ENCODE measurements at places on chromosomes 16 and 17. TPM values are rescaled to one million over a fixed set of nuclear protein-coding genes. Genes with fewer than 3 reads are reported as not detected.

Gene CEP295NL
- 1.6 TPM for total RNA-seq

Gene SLC35G6
- not detected for total RNA-seq

GRCh38 chr16:2898831-2899563, 12.7 kb upstream of the FLYWCH1 start:
- DNase-seq = no peak

Gene TMEM170A
- 10.4 TPM for total RNA-seq

Gene PRSS22
- total RNA-seq = not detected

Gene EVPL
- total RNA-seq = 0.05 TPM

- no peak for DNase-seq
These were observed 429 bp downstream of the OR2C1 start for GRCh38 chr16:3356118-3356517.

Gene KRTAP1-4
- not detected for total RNA-seq

- DNase-seq = no peak
These were observed 9.3 kb upstream of the TBKBP1 start for GRCh38 chr17:47684535-47685193.

DNA sequence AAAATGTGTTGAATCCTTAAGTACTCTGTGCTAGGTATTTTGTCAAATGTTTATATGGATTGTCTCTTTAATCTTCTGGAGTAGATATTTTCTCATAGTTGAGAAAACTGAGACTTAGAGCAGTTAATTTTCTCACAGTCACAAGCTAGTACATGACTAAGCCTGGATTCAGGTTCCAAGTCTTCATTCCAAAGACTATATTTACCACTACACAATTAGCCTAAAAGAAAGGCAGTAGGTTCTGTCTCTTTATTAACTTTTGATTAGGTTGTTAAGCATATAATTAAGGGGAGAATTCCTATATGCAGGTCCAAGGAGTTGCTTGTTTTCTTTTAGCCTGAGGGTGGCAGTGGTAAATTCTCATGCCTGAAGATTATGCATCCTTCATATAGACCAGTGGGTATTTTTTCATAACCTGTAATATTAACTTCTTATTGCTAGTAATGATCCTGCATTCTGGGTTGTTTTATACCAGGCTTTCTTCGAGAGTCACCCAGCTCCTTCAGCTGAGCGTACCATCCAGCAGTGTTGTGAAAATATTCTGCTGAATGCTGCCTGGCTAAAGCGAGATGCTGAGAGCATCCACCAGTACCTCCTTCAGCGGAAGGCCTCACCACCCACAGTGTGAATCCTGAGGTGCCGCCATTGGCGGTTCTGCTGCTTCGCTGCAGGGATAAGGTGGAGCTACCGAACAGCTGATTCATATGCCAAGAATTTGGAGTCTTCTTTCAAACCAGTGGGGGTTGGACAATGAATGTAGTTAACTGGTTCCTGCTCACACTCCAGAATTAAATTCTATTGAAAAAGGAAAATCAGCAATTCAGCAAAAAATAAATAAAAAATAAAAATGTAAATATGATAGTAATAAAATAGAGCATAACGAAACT, 28.2 kb upstream of the KPNB1 start:
- DNase-seq = peak; percentile 76

GRCh38 chr16:79863128-79864031, 262.8 kb upstream of the MAF start:
- DNase-seq = no peak

Gene SEPTIN12
- total RNA-seq = not detected

Gene SLFN12
- total RNA-seq = 4.3 TPM

DNA sequence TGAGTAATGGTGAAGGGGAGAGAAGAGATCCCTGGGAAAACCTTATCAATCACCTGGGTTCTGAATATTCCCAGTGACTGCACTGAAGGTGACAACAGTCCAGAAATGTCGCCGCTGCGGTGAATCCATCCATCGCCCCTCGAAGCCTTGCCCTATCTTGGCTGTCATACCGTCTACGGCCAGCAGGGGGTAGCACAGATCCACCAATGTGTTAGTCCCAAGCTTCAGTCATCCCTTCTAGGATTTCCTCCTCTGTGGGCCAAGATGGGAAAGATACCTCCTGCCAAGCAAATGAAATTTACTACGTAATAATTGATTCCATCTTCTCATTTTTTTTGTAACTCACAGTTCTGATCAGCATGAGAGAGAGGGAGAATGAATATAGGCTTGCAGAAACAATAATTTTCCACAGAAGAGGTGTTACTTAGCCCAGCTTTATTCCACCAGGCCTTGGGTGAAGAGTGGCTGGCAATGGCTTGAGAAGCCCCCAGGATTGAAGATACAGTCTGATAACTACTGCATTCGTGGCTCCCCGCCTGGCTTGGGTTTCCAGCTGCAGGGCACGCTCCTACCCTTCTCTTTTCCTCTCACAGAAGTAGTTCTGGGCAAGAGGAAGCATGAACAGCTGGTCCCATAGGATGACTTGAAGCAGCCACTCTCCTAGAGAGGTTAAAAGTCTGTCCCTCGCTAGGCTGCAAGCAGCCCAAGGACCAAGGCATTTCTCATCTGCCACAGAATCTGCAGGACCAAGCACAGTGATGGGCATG, 2.6 kb upstream of the FMNL1 start:
- peak; percentile 88 for DNase-seq

DNA sequence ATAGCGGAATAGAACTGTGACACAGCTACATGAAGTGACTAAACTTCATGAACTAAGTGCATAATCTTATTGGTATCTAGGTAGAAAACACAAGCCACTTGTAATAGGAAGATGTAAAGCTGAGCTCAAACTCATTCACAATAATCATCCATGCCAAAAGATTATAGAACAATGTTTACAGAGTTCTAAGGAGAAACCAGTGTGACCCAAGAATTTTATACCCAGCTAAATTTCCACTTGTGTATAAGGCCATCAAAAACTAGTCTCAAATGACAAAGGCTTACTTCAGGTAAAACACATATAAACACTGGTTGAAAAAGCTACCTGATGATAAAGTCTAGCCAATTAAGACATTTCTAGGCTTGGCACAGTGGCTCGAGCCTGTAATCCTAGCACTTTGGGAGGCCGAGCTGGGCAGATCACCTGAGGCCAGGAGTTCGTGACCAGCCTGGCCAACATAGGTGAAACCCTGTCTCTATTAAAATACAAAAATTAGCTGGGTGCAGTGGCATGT, 16.9 kb upstream of the CPD start:
- DNase-seq = no peak

Gene HSD17B1
- total RNA-seq = 0.83 TPM

Gene SYNGR3
- total RNA-seq = 1.8 TPM

DNA sequence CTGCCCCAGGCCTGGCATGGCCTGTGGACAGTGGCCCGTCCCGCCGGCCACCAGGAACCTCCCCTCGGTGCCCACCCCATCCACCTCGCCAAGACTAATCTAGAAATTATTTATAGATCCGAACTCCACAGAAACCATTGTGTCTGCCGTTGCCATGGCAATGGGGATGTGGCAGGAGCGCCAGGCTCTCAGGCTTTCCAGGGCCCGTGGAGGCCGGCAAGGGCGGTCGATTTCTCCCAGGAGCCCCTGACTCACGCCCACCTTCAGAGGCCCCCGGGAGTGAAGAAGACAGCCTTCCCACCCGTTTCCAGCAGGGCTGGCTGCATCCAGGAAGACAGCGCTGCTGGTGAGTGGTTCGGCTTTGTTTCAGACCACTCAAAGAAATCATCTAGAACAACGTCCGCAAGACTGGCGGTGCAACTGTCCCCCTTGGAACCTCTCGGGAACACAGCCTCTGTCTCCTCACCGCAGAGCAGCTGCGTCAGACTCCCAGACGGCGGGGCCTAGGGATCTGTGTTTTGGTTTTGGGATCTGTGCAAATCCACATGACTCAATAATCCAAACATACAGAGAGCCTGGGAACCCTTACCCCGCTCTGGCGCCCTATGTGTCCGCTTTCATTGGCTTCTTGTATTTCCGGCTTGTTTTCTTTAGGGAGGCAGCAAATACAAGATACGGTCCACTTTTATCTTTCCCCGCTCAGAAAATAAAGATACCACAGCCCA, 48.5 kb upstream of the ZCCHC14 start:
- no peak for DNase-seq
